B cell (primary cell): ENCODE measurements at places on chromosomes 1 and 21. TPM values are rescaled to one million over a fixed set of nuclear protein-coding genes. Genes with fewer than 3 reads are reported as not detected.

Gene FAM72C
- 0.56 TPM in 1 of 2 replicates, not detected in the other for total RNA-seq

Gene MMP23B
- total RNA-seq, result 1.0 and 1.5 TPM in 2 replicates

Gene ZSWIM5
- 0.85 and 1.7 TPM in 2 replicates for total RNA-seq

Gene CCDC185
- not detected in 2 replicates for total RNA-seq

DNA sequence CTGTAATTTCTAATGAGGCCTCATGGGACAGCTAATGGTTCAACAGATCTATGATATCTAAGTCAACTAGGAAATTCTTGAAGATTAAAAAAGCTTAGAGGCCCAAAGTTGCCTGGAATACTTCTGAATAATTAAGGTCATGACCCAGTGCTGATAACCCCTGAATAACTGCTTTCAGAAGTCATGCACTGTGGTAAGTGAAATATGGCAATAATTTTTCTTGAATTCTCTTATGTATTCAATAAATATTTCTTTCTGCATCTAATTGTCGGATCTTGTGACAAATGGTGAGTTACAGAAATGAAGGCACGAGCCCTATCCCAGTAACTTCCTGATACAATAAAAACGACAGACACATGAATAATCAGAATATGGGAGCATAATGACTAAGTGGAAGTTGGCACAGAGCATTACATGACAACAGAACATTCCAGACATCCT lies 219.3 kb upstream of the GREM2 start:
- no peak for DNase-seq

DNA sequence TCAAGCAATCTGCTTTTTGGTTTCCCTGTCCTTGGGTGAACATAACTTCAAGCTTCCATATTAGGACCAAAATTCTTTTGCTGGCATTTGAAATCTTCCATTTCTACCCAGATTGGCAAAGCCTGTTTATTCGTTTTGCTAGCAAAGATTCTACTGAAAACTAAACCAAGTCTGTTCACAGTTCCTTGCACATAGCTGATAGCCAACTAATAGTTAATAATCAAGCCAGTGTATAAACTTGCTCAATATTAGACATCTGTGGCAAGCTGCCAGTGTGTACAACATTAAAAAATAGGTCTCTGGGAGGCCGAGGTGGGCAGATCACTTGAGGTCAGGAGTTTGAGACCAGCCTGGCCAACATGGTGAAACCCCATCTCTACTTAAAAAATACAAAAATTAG lies 6.3 kb downstream of the APP start:
- no peak for DNase-seq

- DNase-seq, result no peak
Measured at GRCh38 chr1:8371372-8371991, 53.6 kb downstream of the SLC45A1 start.

- DNase-seq, result no peak
Measured at GRCh38 chr1:48016515-48016914, 19.3 kb upstream of the TRABD2B start.

GRCh38 chr1:18015719-18016118 lies 91.9 kb upstream of the IGSF21 start:
- DNase-seq, result no peak

DNA sequence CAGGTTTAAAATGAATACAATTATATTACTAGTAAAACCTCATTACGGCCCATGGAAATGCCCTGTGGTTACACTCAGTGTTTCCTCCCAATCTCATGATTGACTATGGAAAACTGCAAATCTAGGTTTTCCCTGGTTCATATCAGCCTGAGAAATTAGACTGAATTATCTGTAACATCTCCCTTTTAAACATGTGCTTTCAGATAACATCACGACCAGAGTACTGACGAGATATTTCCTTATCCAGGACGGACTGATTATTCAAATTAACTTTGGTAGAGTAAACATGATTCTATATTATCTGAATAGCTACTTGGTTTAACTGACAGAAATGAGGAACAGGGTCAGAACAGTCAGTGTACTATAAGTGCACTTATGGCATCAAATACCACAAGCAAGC lies 82.3 kb downstream of the RGS7 start:
- no peak for DNase-seq
